H7 (cell line): ENCODE measurements at places on chromosomes 1 and 21. TPM values are rescaled to one million over a fixed set of nuclear protein-coding genes. Genes with fewer than 3 reads are reported as not detected.

Gene ZBTB40
- 15.0 and 17.0 TPM in 2 replicates for total RNA-seq

Gene ADCY10
- 0.24 and 0.67 TPM in 2 replicates for total RNA-seq

Gene E2F2
- total RNA-seq = 7.8 and 9.9 TPM in 2 replicates

Gene S100A1
- 0.63 and 0.80 TPM in 2 replicates for total RNA-seq

Gene IRF6
- total RNA-seq = 2.3 and 4.1 TPM in 2 replicates

Gene LAMC1
- 116 and 163 TPM in 2 replicates for total RNA-seq

Gene NUF2
- total RNA-seq = 55.3 and 98.7 TPM in 2 replicates

Gene HNRNPU
- 249 and 277 TPM in 2 replicates for total RNA-seq

Gene VSIG8
- not detected in 2 replicates for total RNA-seq

Gene PLOD1
- 90.7 and 103 TPM in 2 replicates for total RNA-seq

Gene SPATC1L
- total RNA-seq = 35.5 and 41.5 TPM in 2 replicates

Gene CDA
- total RNA-seq = 37.1 and 39.4 TPM in 2 replicates

Gene C1orf185
- not detected in 2 replicates for total RNA-seq

Gene C1orf94
- 6.5 and 11.8 TPM in 2 replicates for total RNA-seq

Gene LIPI
- total RNA-seq = not detected in 2 replicates

Gene AGMAT
- 6.9 and 7.8 TPM in 2 replicates for total RNA-seq

Gene MTARC2
- 12.2 and 13.0 TPM in 2 replicates for total RNA-seq

Gene FNDC10
- 25.6 and 32.7 TPM in 2 replicates for total RNA-seq

Gene PDE9A
- total RNA-seq = 24.2 and 37.9 TPM in 2 replicates

Gene TCHH
- not detected in 2 replicates for total RNA-seq

Gene TNFSF4
- total RNA-seq = 0.21 and 0.67 TPM in 2 replicates

Gene ITGB2
- total RNA-seq = 1.4 and 2.4 TPM in 2 replicates

Gene SPATA17
- total RNA-seq = 0.30 and 0.90 TPM in 2 replicates

Gene GJA5
- total RNA-seq = 2.2 and 2.6 TPM in 2 replicates

Gene ALPL
- 181 and 187 TPM in 2 replicates for total RNA-seq

Gene NTRK1
- total RNA-seq = 0.07 and 0.22 TPM in 2 replicates

Gene RUNX1
- 0.48 and 0.55 TPM in 2 replicates for total RNA-seq

Gene MAP10
- 2.4 TPM in 2 replicates for total RNA-seq

Gene PPM1J
- 4.6 and 7.7 TPM in 2 replicates for total RNA-seq

Gene HCN3
- 5.1 and 7.7 TPM in 2 replicates for total RNA-seq

Gene ATP1A2
- total RNA-seq = 14.5 and 25.0 TPM in 2 replicates

Gene SPRR3
- total RNA-seq = not detected in 2 replicates

Gene LENEP
- 0.21 and 1.00 TPM in 2 replicates for total RNA-seq

Gene TOR1AIP1
- 34.2 and 43.7 TPM in 2 replicates for total RNA-seq

Gene AIRE
- total RNA-seq = 0.07 and 0.31 TPM in 2 replicates

Gene PPIAL4G
- total RNA-seq = 0.03 TPM in 1 of 2 replicates, not detected in the other

Gene FCN3
- 0.14 TPM in 1 of 2 replicates, not detected in the other for total RNA-seq

Gene UBL4B
- total RNA-seq = not detected in 2 replicates

Gene TAS1R3
- total RNA-seq = 0.14 TPM in 1 of 2 replicates, not detected in the other

Gene ZMPSTE24
- total RNA-seq = 31.3 and 37.9 TPM in 2 replicates

Gene ELAPOR1
- 0.07 and 0.10 TPM in 2 replicates for total RNA-seq

Gene PROK1
- not detected in 2 replicates for total RNA-seq

Gene TTC3
- total RNA-seq = 32.2 and 32.3 TPM in 2 replicates

Gene XCL2
- not detected in 2 replicates for total RNA-seq

Gene THRAP3
- total RNA-seq = 82.7 and 90.7 TPM in 2 replicates

Gene HEYL
- total RNA-seq = 0.63 and 0.94 TPM in 2 replicates

Gene PRELP
- total RNA-seq = 0.03 TPM in 1 of 2 replicates, not detected in the other

Gene SFN
- total RNA-seq = 7.5 and 11.3 TPM in 2 replicates

Gene C21orf58
- total RNA-seq = 16.8 and 26.4 TPM in 2 replicates

Gene SPATA6
- total RNA-seq = 25.9 and 28.3 TPM in 2 replicates

Gene VANGL1
- total RNA-seq = 26.8 and 37.1 TPM in 2 replicates

Gene OR6P1
- not detected in 2 replicates for total RNA-seq

Gene PIGM
- total RNA-seq = 2.6 and 3.0 TPM in 2 replicates

Gene SLC27A3
- 44.7 and 48.9 TPM in 2 replicates for total RNA-seq
